ENCODE measurements at places on chromosomes 3 and 15.
A peak's percentile ranks its signal among the peaks of the same experiment; 100 is the strongest.

GRCh38 chr3:141183606-141184005 is 48.0 kb upstream of the PXYLP1 start:
- no peak for DNase-seq

GRCh38 chr3:121722411-121722810 is 27.1 kb downstream of the GOLGB1 start:
- no peak for DNase-seq

- no peak for DNase-seq
Measured at GRCh38 chr3:184391266-184391665, 11.4 kb downstream of the CHRD start.

DNA sequence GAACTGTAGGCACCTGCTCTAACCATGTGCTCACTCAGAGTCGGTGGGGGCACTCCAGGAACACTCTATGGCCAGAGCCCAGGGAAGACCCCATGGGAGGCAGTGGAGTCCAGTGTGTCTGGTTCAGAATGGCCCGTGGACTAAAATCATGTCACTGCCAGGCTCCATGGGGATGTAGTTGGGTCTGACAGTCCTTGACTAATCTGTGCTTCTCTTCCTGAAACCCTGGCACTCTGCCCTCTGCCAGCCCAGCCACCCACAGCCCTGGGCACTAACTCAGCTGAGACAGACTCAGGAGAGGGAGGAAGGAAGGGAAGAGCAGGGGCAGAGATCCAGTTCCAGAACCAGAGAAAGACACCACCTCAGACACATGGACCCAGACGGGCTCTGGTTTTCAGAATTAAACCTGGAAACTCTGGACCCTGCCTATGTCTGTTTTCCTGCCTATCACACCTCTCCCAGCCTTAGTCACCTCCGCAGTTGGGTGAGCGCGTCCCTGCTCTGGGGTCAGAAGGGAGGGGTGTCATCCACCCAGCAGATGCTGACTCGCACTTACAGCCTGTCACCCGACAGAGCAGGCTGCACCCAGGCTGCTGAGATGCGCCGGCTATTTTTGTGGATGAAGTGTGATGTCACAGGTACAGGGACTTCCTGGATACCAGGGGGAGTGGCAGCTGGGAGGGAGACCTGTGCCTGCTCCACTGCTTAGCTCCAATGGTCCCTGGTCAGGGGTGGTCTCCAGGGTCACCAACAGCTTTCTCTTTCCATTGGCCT is 56.8 kb upstream of the INSYN1 start:
- DNase-seq, result peak; percentile 5

DNA sequence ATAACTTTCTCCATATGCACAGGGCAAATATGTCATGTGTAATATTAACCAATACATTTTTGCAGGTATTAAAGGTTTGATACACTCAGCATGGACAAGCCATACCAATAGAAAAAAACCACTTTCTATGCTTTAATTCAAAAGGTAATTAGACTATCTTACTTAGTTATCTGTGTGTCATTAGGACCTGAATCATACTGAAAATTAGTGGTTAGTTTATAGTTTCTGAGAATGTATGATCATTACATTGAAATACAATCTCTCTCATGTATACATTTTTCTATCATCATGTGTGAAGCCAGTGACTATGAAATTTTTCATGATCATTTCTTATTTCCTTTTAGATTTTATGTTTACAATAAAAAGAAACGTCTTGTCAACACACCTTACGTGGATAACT is 16.3 kb downstream of the RPS27L start:
- no peak for DNase-seq

GRCh38 chr3:31196881-31197364 is 302.5 kb upstream of the GADL1 start:
- no peak for DNase-seq
